ENCODE measurements at places on chromosomes 12 and 14. TPM values are rescaled to one million over a fixed set of nuclear protein-coding genes. Genes with fewer than 3 reads are reported as not detected.

DNA sequence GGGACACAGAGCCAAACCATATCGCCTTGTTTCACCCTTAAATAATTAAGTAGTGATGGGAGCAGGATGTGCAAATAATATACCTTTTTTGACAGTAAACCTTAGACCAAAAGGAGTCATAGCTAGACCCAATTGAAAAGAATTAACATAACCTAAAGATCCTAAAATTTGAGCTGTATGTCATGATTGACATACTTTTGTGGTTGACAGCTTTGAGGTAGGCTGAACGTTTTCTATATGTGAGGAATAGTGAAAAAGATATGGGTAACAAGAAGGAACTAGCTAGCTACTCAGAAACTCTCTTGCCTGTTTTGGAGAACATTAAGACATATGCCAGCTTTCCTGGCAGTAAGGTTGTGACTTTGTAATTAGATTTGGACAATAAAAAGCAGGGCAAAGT lies 320.6 kb downstream of the KCNC2 start:
- H3K4me3 ChIP-seq, result no peak overlapping the region
- H3K27me3 ChIP-seq, result no peaks in the 10 kb centered on the region
- H3K4me1 ChIP-seq, result peaks cover 19% of the 10 kb centered on the region
- H3K36me3 ChIP-seq, result no peaks in the 10 kb centered on the region
- DNase-seq, result no peak

- H3K27me3 ChIP-seq, result peaks cover 2% of the 10 kb centered on the region
- no peak for DNase-seq
- H3K4me1 ChIP-seq, result no peaks in the 10 kb centered on the region
- H3K36me3 ChIP-seq, result no peaks in the 10 kb centered on the region
- H3K4me3 ChIP-seq, result no peak overlapping the region
Measured at GRCh38 chr12:40215982-40216381, 8.8 kb upstream of the LRRK2 start.

- DNase-seq, result no peak
- H3K27me3 ChIP-seq, result no peaks in the 10 kb centered on the region
- H3K27ac ChIP-seq, result no peak overlapping the region
- peaks cover 31% of the 10 kb centered on the region for H3K36me3 ChIP-seq
Measured at GRCh38 chr14:76007852-76008251, 22.3 kb downstream of the IFT43 start.

- H3K36me3 ChIP-seq, result peaks cover 15% of the 10 kb centered on the region
- peak overlapping the region; percentile 96 for H3K27ac ChIP-seq
- no peaks in the 10 kb centered on the region for H3K27me3 ChIP-seq
- H3K4me3 ChIP-seq, result peak overlapping the region; percentile 91
- no peak for DNase-seq
- H3K4me1 ChIP-seq, result peaks cover 24% of the 10 kb centered on the region
Measured at GRCh38 chr14:45254771-45255170, 1.8 kb upstream of the MIS18BP1 start.

- peaks cover 39% of the 10 kb centered on the region for H3K4me1 ChIP-seq
- H3K4me3 ChIP-seq, result peak overlapping the region; percentile 83
- H3K27ac ChIP-seq, result peak overlapping the region; percentile 96
- H3K27me3 ChIP-seq, result no peaks in the 10 kb centered on the region
- DNase-seq, result no peak
Measured at GRCh38 chr12:53320352-53321195, 836 bp downstream of the AAAS start.

Gene ALG10B
- total RNA-seq, result 13.8 TPM

GRCh38 chr12:75815756-75816155 lies 215.8 kb downstream of the PHLDA1 start:
- peaks cover 8% of the 10 kb centered on the region for H3K27me3 ChIP-seq
- H3K4me3 ChIP-seq, result no peak overlapping the region
- no peak for DNase-seq
- no peak overlapping the region for H3K27ac ChIP-seq
- no peaks in the 10 kb centered on the region for H3K36me3 ChIP-seq

DNA sequence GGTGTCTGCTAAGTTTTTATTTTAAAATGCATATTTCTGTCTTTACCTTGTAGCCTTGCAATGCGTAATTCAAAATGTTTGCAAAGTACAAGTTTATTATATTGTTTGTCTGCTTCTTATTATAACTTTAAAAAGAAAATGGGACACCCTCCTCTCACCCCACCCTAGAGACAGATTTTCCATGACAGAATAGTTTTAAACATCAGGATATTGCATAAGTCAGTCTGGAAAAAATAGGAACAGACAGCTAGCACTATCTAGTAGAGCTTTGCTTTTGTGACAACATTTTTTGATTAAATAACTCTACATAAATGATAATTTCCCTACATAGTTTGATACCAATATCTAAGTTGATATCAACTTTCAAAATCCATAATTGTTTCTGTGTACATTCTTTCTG lies 71.3 kb downstream of the PDE3A start:
- H3K36me3 ChIP-seq, result no peaks in the 10 kb centered on the region
- no peaks in the 10 kb centered on the region for H3K4me1 ChIP-seq
- DNase-seq, result no peak
- no peak overlapping the region for H3K27ac ChIP-seq
- H3K4me3 ChIP-seq, result no peak overlapping the region
- H3K27me3 ChIP-seq, result no peaks in the 10 kb centered on the region

DNA sequence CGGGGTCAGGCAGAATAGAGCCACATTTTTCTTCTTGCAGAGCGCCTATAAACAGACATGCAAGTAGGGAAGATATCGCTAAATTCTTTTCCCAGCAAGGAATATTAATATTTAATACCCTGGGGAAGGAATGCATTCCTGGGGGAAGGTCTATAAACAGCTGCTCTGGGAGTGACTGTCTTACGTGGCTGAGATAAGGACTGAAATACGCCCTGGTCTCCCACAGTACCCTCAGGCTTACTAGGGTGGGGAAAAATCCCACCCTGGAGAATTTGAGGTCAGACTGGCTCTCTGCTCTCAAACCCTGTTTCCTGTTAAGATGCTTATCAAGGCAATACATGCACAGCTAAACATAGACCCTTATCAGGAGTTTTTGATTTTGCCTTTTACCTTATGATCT lies 262.3 kb downstream of the CEP128 start:
- no peak overlapping the region for H3K27ac ChIP-seq
- no peaks in the 10 kb centered on the region for H3K27me3 ChIP-seq
- H3K4me1 ChIP-seq, result no peaks in the 10 kb centered on the region
- H3K4me3 ChIP-seq, result no peak overlapping the region
- peaks cover 33% of the 10 kb centered on the region for H3K36me3 ChIP-seq

DNA sequence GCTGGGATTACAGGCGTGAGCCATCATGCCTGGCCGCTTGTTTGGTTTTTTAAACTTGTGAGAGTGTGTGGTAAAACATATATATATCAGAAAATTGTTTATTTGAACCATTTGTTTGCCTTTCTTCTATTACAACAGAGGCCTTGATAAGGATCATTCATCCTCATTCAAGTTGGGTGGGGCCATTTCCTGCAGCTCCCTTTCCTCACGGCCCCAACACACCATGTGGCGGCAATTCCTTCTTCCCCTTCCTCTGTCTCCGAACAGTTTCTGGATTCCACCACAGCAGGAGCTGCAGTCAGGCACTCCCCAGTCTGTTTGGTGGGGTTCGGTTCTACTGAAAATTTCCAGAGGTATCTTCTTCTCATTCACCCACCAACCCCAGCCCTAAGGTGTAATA lies 42.0 kb upstream of the RASSF3 start:
- no peaks in the 10 kb centered on the region for H3K27me3 ChIP-seq
- no peaks in the 10 kb centered on the region for H3K36me3 ChIP-seq
- H3K27ac ChIP-seq, result no peak overlapping the region
- DNase-seq, result no peak
- peaks cover 14% of the 10 kb centered on the region for H3K4me1 ChIP-seq

Gene ARHGAP9
- 128 TPM for total RNA-seq

Gene TMPRSS12
- total RNA-seq, result not detected

DNA sequence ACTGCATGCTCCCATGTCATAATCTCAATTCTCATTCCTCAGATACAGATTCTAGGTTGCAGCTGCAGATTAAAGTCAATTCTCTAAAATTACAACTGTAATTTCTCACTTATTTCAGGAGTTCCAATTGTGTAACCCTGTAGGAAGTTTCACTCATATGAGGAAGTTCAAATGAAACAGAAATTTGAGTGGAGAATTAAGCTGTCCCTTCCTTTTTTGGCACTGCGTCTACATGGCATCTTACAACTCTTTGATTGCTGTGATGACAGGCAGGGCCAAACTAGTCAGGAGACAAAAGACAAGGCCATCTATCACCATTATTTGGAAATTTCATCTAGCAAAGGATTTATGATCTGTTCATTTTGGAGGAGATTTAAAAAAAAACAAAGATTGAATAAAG lies 13.3 kb upstream of the GRIP1 start:
- H3K27ac ChIP-seq, result no peak overlapping the region
- H3K4me1 ChIP-seq, result no peaks in the 10 kb centered on the region
- no peaks in the 10 kb centered on the region for H3K36me3 ChIP-seq
- H3K27me3 ChIP-seq, result no peaks in the 10 kb centered on the region
- no peak for DNase-seq
- no peak overlapping the region for H3K4me3 ChIP-seq

Gene C14orf39
- total RNA-seq, result not detected

GRCh38 chr14:71348394-71348793 lies 441.1 kb downstream of the PCNX1 start:
- H3K27ac ChIP-seq, result no peak overlapping the region
- peaks cover 15% of the 10 kb centered on the region for H3K36me3 ChIP-seq
- no peaks in the 10 kb centered on the region for H3K27me3 ChIP-seq

GRCh38 chr14:38253676-38254075 lies 2.2 kb downstream of the CLEC14A start:
- no peak overlapping the region for H3K4me3 ChIP-seq
- H3K36me3 ChIP-seq, result no peaks in the 10 kb centered on the region
- peaks cover 5% of the 10 kb centered on the region for H3K4me1 ChIP-seq
- H3K27me3 ChIP-seq, result peaks cover 31% of the 10 kb centered on the region
- DNase-seq, result no peak

GRCh38 chr14:99574099-99574880 lies 29.7 kb downstream of the CCDC85C start:
- H3K27ac ChIP-seq, result no peak overlapping the region
- H3K27me3 ChIP-seq, result no peaks in the 10 kb centered on the region
- H3K4me3 ChIP-seq, result no peak overlapping the region
- no peaks in the 10 kb centered on the region for H3K36me3 ChIP-seq
- H3K4me1 ChIP-seq, result peaks cover 7% of the 10 kb centered on the region
- no peak for DNase-seq

Measured in activated CD8-positive, alpha-beta T cell treated with anti-CD3 and anti-CD28 coated beads for 36 hours (primary cell).